ENCODE measurements at places on chromosomes 12 and 14.
A peak's percentile ranks its signal among the peaks of the same experiment; 100 is the strongest.

DNA sequence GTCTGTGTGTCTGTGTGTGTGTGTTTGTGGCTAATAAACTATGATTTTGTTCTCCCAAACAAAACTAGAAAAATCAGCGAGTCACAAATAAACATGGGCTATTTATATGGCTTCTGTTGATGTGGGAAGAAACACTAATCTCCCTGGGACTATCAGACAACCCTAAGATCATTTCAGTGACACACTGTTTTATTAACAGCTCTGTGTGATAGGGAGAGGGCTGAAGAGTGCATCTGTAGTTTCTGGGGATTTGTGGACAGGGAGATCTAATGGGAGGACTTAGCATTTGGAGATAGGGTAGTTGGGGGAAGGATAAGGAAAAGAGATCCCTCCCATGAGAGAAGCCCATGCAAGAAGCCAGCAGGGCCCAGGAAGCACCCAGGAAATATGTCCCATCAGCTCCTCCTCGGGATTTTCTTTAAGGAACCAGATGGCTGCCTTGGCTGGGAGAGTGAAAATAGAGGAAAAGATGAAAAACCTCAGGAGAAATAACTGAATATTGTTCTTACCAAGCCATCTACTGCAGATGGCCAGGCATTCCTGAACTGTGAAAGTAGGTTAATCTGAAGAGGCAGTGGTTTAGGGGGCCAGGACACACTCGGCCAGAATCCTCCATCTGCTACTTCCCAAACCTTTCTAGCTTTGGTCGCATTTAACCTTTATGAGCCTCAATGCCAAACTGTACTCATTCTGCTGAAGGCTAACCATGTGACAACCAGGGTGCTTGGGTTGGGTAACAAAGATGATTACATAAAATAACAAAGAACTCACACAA, 253.4 kb downstream of the BTG1 start:
- DNase-seq: no peak

GRCh38 chr14:95516554-95517181, at the start of gene SYNE3:
TSS of gene SYNE3 (minus strand) at chr14:95516650. CDS start at chr14:95475821, 40,829 bp downstream.
- DNase-seq: peak; percentile 79

DNA sequence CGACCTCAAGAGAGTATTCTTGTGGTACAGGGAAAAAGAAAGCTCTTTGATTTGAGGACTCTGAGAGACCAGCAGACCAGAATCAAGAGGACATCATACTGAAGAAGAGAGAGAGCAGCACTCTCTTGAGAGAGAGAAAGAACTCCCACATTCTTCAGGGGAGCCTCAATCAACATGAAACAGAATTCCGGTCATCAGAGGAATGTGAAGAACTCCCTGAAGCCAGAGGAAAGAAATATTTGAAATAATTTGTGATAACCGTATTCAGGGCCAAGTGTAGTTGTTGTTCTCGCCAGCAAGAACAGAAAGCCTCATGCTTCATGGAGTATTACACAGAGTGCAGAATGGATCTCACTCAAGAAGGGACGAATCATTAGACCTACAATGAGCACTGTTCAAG, 363.8 kb upstream of the TMEM132C start:
- DNase-seq: no peak

DNA sequence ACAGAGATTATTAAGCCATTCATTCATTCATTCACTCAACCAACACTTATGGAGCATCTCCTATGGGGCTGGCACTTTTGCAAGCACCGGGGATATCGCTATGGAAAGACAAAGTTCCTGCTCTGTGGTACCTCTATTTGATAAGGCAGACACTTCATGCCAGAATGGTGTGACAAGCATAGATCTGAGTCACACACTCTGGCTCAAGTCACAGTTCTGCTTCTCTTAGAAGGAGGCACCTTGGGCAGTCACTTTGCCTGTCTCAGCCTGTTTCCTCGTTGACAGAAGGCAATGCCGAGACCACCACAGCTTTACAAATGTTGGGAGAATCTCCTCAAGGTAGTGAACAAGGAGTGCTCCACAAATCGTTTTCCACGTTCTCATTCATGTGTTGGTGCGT, 205.2 kb downstream of the SLC41A2 start:
- DNase-seq: no peak

- no peak for DNase-seq
Observed at GRCh38 chr12:124715121-124715990, 147.9 kb upstream of the NCOR2 start.

DNA sequence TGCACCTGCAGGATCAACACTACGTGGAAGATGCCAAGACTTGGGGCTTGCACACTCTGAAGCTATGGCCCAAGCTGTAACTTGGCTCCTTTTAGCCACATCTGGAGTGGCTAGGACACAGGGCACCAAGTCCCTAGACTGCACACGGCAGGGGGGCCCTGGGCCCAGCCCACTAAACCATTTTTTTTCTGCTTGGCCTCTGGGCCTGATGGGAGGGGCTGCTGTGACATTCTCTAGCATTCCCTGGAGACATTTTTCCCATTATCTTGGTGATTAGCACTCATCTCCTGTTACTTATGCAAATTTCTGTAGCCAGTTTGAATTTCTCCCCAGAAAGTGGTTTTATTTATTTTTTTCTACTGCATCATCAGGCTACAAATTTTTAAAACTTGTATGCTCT, 1080.7 kb downstream of the LRFN5 start:
- DNase-seq: no peak

DNA sequence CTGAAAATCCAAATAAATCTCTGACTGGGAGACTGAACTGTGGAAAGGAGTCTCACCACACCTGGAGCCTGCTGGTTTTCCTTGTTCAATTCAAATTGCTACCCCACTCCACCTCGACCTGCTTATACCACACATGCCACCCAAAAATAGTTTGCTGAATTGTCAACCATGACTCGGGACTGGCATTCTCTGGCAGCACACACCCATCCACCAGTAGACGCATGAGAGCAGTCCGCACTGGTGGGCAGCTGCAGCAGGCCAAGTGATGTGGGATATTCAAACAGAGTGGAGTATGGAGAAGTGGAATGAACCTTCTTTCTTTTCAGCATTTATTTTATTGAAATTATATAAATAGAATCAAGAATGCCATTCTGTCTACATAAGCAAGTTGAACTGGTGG, 38.7 kb upstream of the SYCP3 start:
- DNase-seq: no peak

DNA sequence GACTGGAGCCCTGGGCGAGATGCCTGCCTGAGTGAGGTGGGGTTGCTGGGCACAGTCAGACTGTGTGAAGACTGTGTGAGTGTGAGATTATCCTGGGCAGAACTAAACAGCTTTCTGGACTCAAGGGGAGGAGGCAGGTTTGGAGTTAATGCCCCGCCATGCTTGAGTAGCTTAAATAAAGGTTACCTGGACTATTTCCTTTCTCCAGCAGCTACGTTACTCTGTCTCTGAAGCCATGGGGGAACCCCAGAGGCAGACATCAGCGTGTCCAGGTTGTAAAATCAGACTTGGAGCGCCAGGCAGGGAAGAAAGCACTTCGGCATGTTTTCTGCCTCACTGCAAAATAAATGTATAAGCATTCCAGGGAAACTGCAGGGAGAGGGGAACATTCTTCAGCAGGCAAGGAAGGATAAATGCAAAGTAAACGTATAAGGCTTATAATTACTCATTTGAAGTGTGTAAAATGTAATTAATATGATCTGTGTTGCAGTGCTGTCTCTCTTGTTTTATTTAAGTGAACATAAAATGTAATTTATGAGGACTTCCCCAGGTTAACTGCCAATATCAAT, 129.7 kb downstream of the CHST11 start:
- no peak for DNase-seq

- no peak for DNase-seq
Observed at GRCh38 chr12:74722709-74723108, 185.1 kb downstream of the ATXN7L3B start.

DNA sequence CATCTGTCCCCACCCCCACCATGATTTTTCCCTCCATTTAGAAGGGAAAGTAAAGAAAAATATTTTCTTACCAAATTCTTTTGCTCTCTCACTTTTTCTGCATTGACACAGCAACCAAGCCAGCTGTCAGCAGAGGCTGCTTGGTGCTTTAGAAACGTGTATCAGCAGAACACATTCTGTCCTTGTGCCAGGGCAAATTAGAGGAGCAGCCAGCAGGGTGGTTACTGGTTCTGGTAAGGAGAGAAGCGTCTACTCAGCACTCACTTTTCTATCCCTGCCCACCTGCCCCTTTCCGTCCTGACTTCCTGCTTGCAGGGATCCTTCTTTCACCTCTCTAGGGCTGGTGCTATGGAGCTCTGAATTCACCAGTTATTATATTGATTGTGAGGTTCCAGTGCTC, 327.5 kb upstream of the PDE3A start:
- no peak for DNase-seq

- DNase-seq: no peak
Observed at GRCh38 chr12:118337194-118337838, 35.4 kb downstream of the TAOK3 start.

- no peak for DNase-seq
Observed at GRCh38 chr14:22179190-22179589, 409.8 kb downstream of the DAD1 start.

DNA sequence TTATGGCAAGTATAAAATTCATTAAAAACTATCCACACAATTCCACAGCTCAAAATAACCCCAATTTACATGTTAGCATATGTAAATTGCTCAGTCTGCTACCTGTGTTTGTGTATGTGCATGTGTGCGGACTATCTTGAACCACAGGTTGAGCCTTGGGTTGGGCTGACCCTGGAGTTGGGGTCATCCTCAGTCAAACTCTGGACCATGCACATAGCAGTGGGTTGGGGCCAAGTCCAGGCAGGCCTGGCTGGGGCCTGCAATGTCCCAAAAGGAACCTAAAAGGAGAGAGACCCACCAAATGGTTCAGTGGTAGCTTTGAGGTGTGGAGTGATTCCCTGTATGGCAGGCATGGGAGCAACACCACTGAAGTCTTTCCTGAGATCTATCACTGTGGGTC, 156.1 kb downstream of the FOXN3 start:
- DNase-seq: no peak

- DNase-seq: no peak
Observed at GRCh38 chr12:93015871-93016751, 87.0 kb upstream of the EEA1 start.

DNA sequence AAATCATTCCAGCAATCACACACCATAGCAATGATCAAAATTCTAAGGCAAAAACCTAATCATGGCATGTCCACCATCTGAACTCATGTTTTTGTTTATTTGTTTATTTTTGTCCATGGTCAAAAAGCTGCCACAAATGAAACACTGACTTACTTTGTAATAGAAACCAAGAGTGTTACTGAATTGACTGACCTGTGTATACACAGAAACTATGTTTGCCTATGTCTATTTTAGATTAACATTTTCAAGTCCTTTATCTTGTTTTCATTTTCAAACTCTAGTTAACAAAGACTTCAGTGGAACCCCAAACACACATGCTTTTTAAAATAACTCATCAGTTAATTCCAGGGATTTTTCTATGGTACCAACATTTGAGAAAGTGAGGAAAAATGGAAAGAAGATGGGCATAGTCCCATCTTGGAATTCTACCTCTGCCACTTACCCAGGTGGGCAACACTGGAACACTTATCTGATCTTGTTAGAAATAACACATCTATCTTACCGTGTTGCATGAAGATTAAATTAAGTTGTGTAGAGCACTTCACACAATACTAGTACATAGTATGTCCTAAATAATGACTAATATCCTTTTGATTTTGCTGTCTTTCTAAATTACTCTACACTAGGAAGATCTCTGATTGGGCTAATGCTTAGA, 6.4 kb downstream of the LUM start:
- no peak for DNase-seq

GRCh38 chr14:70472253-70473159, 20.5 kb downstream of the ADAM21 start:
- no peak for DNase-seq

DNA sequence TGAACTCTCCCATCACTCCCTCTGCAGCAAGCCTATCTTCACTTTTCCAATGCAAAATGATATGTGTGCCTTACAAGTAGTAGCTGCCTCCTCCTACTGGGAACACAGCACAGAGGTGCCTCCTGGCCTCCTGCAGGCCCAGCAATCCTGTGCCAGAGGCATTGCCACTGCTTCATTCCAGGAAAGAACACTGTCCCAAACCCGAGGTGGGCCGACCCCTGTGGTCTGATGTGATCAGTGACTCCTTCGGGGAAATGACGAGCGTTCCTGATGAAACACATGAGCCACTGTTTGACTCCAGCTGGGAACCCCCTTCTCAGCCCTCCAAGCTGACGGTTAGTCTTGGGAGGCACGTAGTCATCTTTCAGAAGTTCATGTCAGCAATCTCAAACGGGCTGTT, 19.5 kb downstream of the PSMC1 start:
- DNase-seq: no peak

GRCh38 chr12:5715021-5715420, 230.0 kb downstream of the ANO2 start:
- DNase-seq: no peak
